Calu3 (cell line): ENCODE measurements at places on chromosomes 5 and 9.
A peak's percentile ranks its signal among the peaks of the same experiment; 100 is the strongest.

DNA sequence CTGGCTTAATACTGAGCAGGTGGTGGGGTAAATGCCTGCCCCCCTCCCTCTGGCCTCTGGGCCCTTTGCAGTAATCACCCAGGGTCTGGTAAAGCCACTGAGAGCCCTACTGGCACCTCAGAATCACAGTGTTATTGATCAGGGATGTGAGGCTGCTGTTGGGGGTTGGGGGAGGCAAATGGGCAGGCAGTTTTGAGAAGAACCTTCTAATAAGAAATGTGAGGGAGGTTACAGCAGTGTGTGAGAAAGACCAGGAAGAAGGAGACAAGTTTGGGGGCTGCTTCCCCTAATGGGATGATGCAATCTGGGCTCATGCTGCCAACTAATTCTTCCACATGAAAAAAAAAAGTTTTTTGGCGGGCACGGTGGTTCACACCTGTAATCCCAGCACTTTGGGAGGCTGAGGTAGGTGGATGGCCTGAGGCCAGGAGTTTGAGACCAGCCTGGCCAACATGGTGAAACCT lies 3.1 kb upstream of the B4GALT7 start:
- DNase-seq = no peak

DNA sequence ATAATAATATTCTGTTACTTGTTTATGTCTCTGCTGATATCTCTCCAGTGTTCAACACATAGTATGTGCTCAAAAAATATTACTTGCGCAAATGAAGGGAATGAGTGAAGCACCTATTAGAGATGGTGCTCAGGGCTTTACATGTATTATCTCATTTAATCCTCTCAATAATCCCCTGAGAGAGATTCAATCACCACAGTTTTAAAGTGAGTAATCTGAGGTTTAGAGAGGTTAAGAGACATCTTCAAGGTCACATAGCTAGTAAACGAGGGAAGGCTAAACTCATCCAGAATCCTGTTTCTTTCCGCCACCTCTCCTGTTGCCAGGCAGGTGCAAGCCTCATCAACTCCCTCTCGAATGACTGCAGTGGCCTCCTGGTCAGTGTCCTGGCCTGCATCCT lies 82.0 kb downstream of the UGCG start:
- DNase-seq = no peak

- peak; percentile 24 for DNase-seq
These were observed 86.7 kb upstream of the NFIB start for GRCh38 chr9:14400658-14400995.

DNA sequence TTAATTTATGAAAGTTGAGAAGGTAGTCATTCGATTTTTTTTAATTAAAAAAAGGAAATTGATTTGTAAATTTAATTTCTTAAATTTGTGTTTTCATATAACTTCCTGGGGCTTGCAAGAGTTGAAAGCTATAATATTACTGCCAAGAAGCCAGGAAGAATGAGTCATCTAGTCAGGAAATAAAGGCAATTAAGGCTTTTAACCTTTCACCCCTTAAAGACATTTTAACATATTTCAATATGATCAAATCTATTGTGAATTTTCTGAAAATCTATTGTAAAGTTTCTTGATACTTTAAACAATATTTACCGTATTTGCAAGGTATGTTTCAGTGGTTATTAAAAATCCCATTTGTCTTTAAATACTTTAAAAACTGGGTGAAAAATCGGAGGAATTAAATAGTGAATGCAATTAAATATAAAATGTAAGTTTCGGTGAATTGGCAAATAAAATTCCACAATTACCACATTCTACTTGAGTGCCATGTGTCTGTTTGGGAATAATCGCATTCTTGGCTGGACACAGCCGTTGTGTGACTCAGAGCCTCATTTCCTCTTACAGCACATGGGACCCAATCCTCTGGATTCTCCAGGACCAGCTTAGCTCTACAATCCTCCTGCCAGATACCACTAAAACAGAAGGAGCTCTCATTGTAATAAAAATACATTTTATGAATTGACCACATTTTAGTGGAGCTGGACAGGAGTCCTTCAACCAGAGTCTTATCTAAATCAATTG lies 310.7 kb downstream of the HCN1 start:
- no peak for DNase-seq

DNA sequence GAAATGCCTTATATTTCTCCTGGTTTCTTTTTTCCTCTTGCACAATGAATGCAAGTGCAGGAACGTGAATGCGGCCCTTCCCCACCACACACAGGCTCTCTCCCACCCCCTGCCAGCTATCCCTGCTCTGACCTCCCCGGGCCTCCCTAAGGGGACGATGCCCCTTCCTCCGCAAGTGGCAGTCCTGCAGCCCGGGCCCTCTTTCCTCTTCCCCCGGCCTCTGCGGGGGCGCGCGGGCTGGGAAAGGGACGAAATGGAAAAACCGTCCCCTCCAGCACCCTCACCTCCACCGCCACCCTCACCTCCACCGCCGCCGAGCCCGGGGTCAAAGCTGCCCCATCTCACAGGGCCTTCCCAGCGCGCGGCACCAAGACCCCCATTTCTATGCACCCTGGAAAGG lies 44.7 kb downstream of the GAS1 start:
- DNase-seq = no peak

- DNase-seq = peak; percentile 41
These were observed 58.1 kb downstream of the NNT start for GRCh38 chr5:43661102-43661501.

DNA sequence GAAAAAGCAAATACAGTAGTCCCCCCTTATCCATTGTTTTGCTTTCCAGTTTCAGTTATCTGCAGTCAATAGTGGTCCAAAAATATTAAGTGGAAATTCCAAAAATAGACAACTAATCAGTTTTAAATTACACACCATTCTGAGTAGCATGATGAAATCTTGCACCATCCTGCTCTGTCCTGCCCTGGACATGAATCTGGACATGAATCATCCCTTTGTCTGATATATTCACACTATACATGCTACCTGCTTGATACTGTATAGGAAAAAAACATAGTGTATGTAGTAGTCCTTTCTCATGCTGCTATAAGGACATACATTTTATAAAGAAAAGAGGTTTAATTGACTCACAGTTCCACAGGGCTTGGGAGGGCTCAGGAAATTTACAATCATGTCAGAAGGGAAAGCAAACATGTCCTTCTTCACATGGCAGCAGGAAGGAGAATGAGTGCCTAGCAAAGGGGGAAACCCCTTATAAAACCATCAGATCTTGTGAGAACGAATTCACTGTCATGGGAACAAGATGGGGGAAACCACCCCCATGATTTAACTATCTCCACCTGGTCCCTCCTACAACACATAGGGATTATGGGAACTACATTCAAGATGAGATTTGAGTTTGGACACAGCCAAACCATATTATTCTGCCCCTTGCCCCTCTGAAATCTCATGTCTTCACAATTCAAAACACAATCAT lies 153.9 kb downstream of the ARRDC3 start:
- DNase-seq = no peak

- no peak for DNase-seq
These were observed 6.0 kb upstream of the DDX4 start for GRCh38 chr5:55731848-55732247.

DNA sequence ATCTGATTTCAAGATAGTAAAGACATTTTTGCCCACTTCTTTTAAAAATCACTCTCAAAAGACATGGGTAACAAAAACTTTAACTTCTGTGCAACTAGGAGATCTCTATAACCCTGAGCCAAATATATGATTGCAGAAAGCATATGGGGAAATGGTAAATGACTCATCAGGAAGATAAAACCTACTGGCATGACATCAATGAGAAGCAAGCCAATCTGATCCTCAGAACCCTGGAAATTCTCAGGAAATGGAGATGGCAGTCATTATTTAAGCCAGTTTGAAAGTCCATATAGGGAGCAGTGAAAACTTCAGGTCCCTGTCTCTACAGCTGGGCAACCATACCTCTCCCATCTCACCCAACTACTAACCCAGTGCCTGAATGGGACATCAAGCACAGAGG lies 249.7 kb upstream of the NREP start:
- no peak for DNase-seq
